T-cell (primary cell): ENCODE measurements at places on chromosomes 1 and 21. TPM values are rescaled to one million over a fixed set of nuclear protein-coding genes. Genes with fewer than 3 reads are reported as not detected.

DNA sequence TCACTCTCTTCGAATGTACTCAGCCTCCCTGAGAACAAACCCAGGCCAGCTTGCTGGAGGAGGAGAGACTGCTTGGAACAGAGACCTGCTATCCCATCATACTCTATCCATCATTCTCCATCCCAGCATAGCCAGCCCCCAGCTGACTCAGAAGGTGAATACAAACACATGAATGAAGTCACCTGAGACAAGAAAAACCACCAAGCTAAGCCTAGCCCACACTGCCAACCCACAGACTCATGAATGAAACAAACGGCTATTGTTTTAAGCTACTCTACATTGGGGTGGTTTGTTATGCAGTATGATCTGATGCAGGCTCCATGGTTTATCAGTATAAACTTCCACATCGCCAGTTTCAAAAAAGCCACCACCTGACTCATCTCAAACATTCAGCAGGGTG lies 395.6 kb downstream of the SETD4 start:
- no peak for DNase-seq

- no peak for DNase-seq
These were observed 229.5 kb upstream of the USP24 start for GRCh38 chr1:55444667-55445066.

- DNase-seq, result no peak
These were observed 50.7 kb upstream of the EDARADD start for GRCh38 chr1:236343246-236343870.

DNA sequence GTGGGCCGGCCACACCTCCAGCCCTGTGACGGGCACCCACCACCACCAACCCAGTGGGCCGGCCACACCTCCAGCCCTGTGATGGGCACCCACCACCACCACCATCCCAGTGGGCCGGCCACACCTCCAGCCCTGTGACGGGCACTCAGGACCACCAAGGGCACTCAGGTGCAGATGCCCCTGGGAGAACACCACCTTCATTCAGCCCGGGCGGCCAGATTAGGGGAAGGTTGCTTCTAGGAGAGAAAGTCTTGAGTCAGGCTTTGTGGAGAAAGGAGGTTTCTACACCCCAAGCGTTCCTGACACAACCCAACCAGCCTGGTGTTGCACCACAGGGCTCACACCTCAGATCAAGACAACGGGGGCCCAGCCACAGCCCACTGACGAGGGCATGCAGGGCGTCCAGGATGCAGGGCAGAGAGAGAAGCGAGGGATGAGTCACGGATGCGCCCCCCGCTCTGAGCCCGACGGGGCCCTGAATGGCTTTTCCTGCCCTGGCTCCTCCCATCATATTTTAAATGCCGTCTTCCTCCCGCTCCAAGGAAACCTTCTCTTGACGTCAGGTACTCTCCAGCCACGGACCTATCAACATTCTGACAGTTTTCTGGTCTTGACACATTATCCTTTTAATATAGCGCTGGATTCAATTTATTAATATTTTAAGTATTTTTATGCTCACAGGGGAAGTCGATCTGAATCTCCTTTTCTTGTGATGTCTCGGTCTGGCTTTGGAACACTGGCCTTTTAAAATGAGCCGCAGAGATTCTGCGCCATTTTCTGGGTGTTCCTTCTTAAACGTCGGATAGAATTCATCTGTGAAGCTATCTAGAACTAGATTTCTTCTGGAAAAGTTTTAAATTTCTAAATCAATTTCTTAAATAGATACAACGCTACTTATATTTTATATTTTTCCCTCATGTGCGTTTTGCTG lies 631 bp upstream of the SPATC1L start:
- DNase-seq, result peak; percentile 79

The INTS11 gene
- total RNA-seq, result 200 TPM

The RGS2 gene
- total RNA-seq, result 77.4 TPM

DNA sequence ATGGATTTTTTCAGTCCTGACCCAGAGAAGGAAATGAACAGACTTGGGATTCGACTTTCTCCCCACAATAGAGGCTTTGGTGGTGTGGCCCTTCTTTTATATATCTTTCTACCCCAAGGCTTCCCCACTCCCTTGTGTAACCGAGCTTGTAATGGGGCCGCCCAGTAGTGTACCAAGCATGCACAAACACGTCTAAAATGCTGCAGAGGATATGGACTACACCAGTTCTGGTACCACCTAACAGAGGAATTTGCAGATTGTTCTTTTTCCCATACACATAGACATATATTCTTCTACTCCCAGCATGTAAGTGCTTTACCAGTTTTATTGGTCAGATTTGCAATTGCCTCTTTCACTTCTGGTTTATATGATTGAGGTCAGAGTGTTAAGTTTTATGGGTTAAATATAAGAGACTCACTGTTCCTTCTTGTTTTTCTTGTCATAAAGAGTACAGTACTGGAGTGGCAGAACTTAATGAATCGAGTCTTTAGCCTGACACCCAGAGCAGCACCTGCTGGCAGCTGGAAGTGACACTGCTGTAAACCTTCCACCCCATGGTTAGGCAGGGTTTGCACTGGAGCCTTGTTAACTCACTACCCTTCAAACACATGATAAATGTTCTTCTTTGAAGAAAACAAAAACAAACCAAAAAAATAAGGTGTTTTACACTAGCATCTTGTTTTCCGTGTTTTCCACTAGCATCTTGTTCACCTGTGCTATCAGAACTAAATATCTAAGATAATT lies 198.6 kb downstream of the PTPRC start:
- no peak for DNase-seq

The FCRL2 gene
- total RNA-seq, result 1.2 TPM

- DNase-seq, result no peak
These were observed 103.6 kb downstream of the SMYD2 start for GRCh38 chr1:214384373-214385079.

The MYOC gene
- total RNA-seq, result not detected

The PROX1 gene
- total RNA-seq, result 0.22 TPM

The RPF1 gene
- 45.9 TPM for total RNA-seq

The INSRR gene
- not detected for total RNA-seq

DNA sequence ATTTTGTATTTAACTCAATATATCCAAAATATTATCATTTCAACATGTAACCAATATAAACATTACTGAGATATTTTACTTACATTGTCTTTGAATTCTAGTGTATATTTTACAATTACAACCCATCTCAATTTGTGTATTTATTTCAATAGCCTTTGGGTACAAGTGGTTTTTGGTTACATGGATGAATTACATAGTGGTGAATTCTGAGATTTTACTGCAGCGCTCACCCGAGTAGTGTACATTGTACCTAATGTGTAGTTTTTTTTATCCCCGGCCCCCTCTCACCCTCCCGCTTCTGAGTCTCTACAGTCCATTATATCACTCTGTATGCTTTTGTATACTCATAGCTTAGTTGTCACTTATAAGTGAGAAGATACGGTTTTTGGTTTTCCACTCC lies 117.0 kb upstream of the GALNT2 start:
- DNase-seq, result no peak

- DNase-seq, result no peak
These were observed 32.3 kb downstream of the TBX19 start for GRCh38 chr1:168312718-168313604.

The SEMA6C gene
- 2.5 TPM for total RNA-seq

The KRTAP19-2 gene
- total RNA-seq, result not detected

DNA sequence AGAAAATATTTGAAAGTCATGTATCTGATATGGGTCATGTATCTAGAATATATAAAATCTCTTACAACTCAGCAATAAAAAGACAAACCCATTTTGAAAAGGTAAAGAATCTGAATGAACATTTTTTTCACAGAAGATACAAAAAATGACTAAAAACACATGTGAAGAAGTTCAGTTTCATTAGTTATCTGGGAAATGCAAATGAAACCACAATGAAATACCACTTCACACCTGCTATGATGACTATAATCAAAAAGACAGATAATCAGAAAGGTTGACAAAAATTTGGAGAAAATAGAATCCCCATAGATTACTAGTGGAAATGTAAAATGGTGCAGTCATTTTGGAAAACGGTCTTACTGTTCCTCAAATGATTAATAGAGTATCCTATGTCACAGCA lies 631.0 kb downstream of the MRPL39 start:
- no peak for DNase-seq

The MEX3A gene
- 0.16 TPM for total RNA-seq

DNA sequence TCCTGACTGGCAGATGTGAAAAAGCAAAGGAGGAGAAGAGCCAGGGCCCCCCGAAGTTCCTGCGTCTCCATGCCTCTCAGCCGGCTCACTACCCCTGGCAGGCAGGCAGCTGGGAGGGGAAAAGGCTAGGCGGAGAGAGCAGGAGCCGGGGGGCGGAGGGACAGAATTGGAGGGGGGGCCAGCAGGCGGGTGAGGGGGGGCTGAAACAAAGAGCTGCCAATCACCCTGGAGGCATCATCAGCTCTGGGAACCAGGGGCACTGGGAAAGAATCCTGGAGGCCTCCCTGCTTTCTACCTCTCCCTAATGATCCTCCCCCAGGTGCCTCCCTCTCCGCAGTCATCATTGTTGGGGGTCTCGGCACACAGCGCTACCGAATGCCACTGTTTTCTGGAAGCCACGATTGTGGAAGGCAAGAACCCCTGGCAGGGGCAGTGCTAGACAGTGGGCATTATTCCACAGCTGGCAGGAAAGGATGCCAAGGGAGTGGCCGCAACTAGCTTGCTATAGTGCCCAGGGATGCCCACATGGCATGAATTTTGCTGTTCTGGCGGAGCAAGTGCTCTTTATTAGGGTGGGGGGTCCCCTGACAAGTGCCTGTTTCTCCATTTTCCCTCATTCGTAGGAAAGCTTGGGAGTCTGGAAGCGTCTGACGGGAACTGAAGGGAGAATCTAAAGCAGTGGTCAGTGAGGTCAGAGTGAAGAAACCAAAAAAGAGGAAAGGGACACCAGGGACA lies at the start of gene THBS3:
Gene THBS3, minus strand, starts transcription at position 92 of the 735 bp plus-strand sequence. Its CDS starts 21 bp downstream, at position 71.
- no peak for DNase-seq

DNA sequence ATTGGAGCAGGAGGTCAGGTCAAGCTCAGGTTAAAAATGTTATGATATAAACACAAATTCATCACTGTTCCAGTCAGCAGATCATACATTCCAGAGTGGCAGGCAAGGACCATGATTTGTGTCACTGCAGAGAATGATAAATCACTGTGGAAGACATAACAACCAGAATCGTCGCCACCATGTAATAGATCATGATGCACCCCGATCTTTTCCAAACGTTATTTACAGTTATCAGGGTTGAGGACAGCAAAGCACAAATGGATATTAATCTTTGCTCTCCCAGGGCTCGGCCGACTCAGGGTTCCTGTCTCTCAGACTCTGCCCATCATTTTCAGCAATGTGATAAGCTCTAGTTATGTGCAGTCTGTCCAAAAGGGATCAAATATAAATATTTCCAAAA lies 122.7 kb downstream of the ZBTB18 start:
- DNase-seq, result no peak

The C8A gene
- not detected for total RNA-seq

- no peak for DNase-seq
These were observed 83.4 kb downstream of the UROD start for GRCh38 chr1:45095450-45095849.

The FCRLA gene
- total RNA-seq, result 2.7 TPM

- DNase-seq, result no peak
These were observed 317.6 kb downstream of the SPATA17 start for GRCh38 chr1:217948741-217949140.

- DNase-seq, result no peak
These were observed 9.8 kb upstream of the IPO9 start for GRCh38 chr1:201818971-201819750.

The ASCL5 gene
- 0.19 TPM for total RNA-seq

DNA sequence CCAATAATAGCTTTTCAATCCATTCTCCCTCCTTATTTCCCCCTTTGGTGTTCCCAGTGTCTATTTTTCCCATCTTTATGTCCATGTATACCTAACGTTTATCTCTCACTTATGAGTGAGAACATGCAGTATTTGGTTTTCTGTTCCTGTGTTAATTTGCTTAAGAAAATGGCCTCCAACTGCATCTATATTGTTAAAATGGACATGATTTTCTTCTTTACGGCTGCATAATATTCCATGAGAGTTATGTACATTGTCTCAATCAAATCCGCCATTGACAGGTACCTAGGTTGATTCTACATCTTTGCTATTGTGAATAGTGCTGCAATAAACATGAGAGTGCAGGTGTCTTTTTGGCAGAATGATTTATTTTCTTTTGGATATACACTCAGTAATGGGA lies 126.7 kb downstream of the CTH start:
- no peak for DNase-seq
